ENCODE measurements at places on chromosomes 2 and 18.

GRCh38 chr2:124877141-124877577 is 852.1 kb downstream of the CNTNAP5 start:
- DNase-seq = no peak

DNA sequence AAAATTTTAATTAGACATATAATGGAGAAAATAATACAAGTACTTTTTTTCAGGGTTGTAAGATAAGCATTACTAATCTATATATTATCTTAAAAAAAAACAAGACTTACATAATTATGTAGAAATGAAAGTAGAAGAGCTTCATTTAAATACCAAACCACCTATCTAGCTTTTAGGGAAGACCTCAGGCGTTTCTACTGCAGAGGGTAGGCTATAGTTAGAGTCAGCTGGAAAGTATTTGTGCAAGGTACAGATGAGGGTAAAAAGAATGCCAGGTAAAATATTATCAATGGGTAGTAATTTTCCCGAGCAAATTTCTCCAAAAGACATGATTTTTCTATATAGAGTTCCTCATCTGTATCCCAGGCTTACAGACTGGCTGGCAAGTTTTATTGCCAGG is 30.5 kb upstream of the SLC39A10 start:
- DNase-seq = no peak

- DNase-seq = no peak
Measured at GRCh38 chr2:120230515-120231471, 7.6 kb upstream of the TMEM185B start.

GRCh38 chr2:170717991-170718589 is 3.0 kb downstream of the SP5 start:
- DNase-seq = no peak

DNA sequence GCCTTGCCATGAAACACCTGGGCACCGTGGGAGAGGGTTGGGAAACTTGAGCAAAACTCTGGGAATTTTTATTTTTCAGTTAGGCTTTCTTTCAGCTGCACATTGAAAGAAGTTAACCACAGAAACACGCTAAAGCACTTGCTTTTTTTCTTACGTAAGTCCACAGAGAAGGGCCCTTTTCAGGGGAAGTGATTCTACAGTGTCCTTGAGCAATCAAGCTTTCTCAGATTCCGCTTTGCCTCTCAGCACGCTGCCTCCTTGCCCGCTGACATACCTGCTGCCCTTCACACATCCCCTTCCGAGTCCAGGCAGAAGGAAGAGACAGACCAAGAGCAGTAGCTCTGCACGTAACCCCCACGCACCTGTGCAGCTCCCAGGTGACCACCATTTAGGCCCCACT is 135.5 kb upstream of the MYT1L start:
- no peak for DNase-seq

DNA sequence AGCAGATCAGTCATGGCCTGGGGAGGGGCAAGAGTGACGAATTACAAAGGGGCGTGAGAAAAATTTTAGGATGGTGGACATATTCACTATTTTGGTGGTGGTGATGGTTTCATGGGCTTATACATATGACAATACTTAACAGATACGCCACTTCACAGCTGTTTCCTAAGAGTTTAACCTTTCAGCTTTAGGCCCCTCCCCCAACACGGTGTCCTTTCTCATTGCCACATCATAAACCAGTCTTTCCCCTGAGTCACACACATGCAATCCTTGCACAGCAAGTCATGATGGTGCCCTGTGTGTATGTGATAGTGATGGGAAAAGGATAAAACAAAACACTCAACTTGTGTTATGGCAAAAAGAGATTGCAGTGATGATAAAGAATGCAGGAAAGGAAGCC is 47.6 kb upstream of the IL1R1 start:
- no peak for DNase-seq

DNA sequence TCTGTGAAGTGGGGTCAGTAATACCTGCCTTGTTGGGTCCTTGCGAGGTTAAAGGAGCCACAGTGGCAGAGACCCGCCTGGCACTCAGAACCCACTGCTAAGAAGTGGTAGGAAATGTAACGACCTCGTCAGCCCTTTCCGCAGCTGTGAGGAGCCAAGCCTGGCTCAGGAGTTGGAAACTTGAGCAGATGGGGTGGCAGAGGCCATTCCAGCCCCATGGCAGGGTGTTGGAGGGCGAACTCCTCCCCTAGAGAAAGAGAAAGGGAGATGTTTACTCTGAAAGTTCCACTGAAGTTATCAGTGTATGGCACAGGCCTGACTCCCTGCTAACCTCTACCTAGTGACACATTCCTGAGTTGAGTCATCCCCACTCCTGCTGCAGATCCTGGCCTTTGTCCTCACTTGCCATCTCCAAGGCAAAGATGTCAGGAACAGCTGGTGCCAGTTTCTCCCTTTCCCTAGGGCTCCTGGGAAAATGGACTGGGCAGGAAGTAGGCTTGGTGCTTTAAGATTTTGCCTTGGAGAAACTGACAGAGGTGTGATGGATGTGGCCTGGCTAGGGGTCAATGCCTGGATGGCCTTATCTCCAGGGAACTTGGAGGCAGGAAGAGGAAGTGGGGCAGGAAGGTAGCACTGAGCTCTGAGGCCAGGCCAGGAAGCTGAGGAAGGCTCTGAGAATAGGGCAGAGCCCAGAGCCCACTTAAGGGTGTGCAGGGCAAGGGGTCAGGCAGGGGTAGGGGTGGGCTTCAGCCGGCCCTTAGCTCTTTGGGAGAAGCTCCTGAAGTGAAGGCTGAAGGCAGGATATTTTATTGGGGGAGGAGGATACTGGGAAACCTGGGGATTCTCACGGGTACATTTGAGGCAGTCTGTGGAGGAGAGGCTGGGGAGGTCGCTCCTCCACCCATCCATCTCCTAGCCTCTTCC is 888 bp downstream of the VAMP5 start:
- DNase-seq = no peak

DNA sequence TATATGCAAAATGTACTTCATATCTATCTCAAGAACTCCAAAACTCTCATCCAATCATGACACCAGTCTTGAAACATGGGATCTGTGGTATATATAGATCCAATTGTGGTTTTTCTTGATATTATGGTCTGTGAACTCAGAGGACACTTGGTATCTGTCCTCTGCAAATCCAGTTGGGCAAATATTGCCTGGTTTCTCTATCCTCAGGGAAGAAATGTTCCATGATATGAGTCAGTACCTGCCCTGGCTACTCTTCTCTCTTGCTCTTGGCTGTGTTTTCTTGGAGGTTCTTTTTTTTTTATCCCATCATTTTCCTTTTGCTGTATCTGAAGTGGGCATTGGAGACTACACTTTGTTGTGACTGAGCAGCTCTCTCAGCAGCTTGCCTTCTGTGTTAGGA is 10.9 kb downstream of the NBEAL1 start:
- DNase-seq = no peak

DNA sequence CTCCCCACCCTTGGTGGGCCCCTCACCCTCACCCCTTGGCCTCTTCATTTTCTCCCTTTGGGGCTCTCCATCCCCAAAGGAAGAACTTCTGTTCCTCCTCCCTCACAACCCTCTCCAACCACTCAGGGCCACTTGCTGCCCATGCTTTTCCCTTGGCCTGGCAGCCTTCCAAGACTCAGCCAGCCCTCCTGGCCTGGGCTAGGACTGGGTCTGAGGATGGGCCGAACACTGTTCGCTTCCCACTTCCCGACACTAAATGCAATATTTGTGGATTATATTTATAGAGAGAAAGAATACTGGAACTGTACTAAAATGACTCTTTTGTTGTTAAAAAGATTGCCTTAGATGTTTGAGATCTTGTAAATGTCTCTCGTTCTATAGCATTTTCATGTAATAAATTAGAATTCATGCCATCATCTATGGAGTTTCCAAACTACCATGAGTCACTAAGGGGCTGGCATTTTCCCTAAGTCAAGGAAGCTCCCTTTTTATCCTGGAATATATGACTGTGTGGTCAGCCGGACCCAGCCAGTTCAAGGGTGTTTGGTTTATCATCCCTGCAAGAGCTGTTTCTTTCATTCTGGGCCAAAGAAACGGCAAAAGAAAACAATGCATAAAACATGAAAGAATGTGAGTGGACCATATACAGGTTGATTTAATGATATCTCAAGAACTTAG is 3.8 kb downstream of the CXCR2 start:
- DNase-seq = no peak

GRCh38 chr2:17821535-17822444 is 5.5 kb downstream of the MSGN1 start:
- no peak for DNase-seq

- peak; percentile 32 for DNase-seq
Measured at GRCh38 chr2:157625296-157625695, 3.4 kb downstream of the ACVR1C start.

GRCh38 chr18:62486290-62486964 is 36.4 kb upstream of the ZCCHC2 start:
- no peak for DNase-seq

DNA sequence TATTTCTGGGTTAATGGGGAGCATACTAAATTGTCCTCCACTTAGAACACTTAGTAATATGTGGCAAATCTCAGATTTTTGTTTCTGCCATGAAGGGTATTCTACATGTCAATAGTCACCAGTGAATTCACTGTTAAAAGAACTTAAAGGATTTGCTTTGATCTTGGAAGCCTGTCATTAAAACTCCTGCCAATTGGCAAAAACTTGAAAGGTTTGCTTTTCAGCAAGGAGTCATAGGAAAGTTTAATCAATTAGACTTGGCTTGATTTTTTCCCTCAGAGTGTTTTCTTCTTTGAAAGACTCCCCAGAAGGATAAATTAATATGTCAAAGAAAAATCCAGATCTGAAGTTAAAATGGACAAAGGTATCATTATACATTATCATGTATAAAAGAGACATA is 671.9 kb upstream of the PKDCC start:
- no peak for DNase-seq

DNA sequence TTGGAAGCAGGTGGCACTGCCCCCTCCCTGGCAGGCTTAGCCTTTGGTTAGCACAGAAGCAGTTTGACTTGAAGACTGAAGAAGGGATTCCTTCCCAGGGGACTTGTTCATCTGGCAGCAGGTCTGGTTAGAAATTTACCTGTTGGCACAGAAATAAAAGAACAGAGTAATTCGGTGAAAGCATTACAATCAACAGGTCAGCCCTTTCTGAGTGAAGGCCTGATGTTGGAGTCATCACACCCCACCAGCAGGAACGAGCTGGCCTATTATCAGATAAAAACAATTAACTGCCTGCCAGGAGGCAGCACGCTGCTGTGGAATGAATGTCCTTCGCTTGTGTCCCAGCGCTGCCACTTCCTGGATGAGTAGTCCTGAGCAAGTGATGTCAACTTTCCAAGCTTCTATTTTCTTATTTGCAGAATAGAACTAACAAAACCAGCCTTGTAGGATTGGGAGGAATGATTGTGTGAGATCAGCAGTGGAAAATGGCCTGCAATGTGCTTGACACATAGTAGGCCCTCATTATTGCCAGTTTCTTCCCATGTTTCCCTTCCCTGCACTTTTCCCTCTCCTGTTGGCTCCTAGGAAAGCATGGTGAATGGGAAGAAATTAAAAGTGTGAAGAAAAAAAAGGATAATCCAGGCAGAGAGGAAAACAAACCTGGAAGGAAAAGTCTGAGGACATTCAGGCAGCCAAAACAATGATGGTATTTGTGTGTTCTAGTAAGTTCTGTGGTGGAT is 29.0 kb downstream of the LGALSL start:
- DNase-seq = no peak

DNA sequence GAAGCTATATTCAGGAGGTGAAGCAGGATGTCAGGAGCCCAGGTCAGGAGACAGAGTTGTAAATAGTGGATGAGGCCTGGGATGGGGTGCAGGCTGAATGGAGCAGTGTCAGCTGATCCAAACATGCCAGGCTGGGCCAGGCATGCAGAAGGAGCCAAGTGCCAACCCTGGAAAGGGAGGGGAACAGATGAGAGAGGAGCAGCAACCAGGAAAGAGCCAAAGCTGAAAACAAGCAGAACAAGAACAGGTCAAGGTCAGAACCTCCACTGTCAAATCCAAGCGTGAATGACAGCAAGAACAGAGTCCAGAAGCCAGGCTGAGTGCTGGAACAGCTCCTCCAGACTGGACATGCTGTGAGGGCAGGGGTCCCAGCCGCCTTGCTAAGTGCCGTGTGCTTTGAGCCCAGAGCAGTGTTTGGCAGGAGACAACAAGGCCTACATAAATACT is 49.2 kb upstream of the PPP1CB start:
- no peak for DNase-seq

DNA sequence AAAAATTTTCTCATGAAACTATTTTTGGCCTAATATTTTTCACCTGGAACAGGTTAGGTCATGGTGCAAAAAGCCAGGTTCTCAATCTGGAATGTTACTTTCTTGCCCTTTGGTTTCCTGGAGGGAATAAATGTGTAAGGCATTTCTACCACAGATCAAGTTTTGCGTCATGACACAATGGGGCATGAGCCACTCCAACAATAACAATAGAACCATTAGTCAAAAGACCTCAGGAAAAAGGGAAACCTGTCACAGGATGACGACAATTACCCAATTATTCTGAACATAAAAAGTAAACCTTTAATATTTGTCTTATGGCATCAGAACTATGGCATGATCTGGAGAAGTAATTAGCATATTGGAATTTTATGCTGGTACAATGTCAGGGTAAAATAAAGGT is 88.2 kb upstream of the HNRNPA3 start:
- DNase-seq = no peak

- DNase-seq = no peak
Measured at GRCh38 chr2:187900021-187900420, 345.8 kb upstream of the TFPI start.

GRCh38 chr18:58800582-58800981 is 64.1 kb upstream of the ZNF532 start:
- DNase-seq = no peak

DNA sequence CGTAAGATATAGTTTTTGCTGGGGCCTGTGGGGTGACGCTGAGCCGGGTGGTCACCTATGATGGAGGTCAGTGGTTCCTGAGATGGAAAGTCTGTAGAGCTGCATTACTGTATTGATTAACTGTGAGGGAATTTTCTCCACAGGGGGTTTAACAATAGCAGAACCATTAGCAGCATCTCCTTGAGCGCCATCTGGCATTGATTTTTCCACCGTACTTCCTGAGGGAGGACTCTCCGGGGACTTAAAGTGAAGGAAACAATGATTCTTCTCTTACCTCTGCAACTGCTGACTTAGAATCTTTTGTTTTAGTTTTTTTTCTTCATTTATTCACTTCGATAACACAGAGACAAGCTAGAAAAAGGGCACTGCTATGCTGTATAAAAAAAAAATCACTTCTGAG is 22.6 kb upstream of the RNF125 start:
- no peak for DNase-seq

DNA sequence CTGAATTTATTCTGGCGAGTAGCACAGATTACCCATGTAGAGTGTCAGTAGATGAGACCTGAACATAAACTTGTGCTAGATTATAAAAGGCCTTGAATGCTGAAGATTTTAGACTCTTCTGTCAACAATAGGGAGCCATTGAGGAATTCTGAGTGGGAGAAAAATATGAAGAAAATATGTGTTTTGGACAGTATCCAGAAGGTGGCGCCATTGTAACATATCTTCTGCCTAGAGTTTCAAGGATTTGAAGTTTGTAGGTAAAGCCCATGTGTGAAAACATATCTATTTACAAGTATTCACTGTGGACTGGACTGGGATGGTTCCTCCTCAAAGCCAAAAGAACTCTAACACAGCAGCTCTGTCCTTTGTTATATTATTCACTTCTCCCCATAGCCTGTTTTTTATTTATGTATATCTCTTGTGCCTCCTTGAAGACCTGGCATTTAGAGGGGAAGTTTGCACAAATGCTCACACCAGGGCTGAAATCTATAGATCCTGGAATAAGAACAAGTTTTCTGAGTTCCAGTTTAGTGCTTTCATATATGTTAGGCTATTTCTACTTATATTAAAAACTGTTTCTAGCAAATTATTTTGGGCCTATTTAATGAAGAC is 124.9 kb downstream of the RDH14 start:
- DNase-seq = peak; percentile 7
